ENCODE measurements at places on chromosomes 2 and 18. TPM values are rescaled to one million over a fixed set of nuclear protein-coding genes. Genes with fewer than 3 reads are reported as not detected.

Gene EMX1
- polyA plus RNA-seq, result 51.5 TPM

Gene RAB17
- polyA plus RNA-seq, result 15.1 TPM

Gene PDE1A
- 25.6 TPM for polyA plus RNA-seq

Gene ADAM23
- 5.0 TPM for polyA plus RNA-seq

Gene TRIM43
- polyA plus RNA-seq, result 0.50 TPM

Gene LOXL3
- 9.2 TPM for polyA plus RNA-seq

Gene MYCN
- polyA plus RNA-seq, result 31.7 TPM

Gene GCG
- not detected for polyA plus RNA-seq

Gene ATP8B1
- polyA plus RNA-seq, result 34.5 TPM

Gene CIB4
- polyA plus RNA-seq, result 0.42 TPM

Gene CHRNG
- polyA plus RNA-seq, result 1.1 TPM

Gene CREG2
- polyA plus RNA-seq, result 0.51 TPM

Gene LDLRAD4
- 11.5 TPM for polyA plus RNA-seq

Gene CFAP65
- polyA plus RNA-seq, result 0.24 TPM

Gene FBXO48
- 2.3 TPM for polyA plus RNA-seq

Gene KIAA2012
- 0.07 TPM for polyA plus RNA-seq

Gene KCNIP3
- 14.6 TPM for polyA plus RNA-seq

Gene FBXO15
- polyA plus RNA-seq, result 5.5 TPM

Gene LAMA1
- polyA plus RNA-seq, result 80.1 TPM

Gene ALLC
- polyA plus RNA-seq, result not detected

Gene PCARE
- polyA plus RNA-seq, result 0.40 TPM

Gene RBKS
- 9.9 TPM for polyA plus RNA-seq

Gene VSNL1
- 4.9 TPM for polyA plus RNA-seq

Gene MROH2A
- 0.12 TPM for polyA plus RNA-seq

Gene SERPINB4
- not detected for polyA plus RNA-seq

Gene CDKL4
- polyA plus RNA-seq, result 0.45 TPM

Gene HTR2B
- polyA plus RNA-seq, result 14.6 TPM

Gene LOXHD1
- 1.2 TPM for polyA plus RNA-seq

Gene SPEG
- 13.5 TPM for polyA plus RNA-seq

Gene CFAP221
- 22.7 TPM for polyA plus RNA-seq
